ENCODE measurements at places on chromosomes 1 and 21.

DNA sequence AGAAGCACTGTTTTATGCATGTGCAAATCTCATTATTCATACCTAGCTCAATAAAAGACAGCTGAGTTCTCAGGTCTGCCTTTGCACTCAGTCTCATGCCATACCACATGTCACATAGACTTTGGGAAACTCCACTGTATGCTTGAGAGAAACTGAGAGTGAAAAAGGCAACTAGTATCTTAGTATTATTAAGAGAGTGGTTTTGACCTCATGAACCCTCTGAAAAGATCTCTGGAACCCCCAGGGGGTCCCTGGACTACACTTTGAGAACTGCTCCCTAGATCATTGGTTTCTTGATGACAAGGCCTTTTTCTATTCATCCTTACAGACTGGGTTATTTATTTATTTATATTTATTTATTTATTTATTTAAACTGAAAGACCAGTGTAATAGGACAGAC, 3.7 kb upstream of the RHEX start:
- H3K27me3 ChIP-seq: peaks cover 33% of the 10 kb centered on the region
- DNase-seq: no peak
- no peak overlapping the region for H3K4me3 ChIP-seq
- no peak overlapping the region for H3K27ac ChIP-seq
- H3K36me3 ChIP-seq: no peaks in the 10 kb centered on the region

- peaks cover 63% of the 10 kb centered on the region for H3K4me1 ChIP-seq
- H3K4me3 ChIP-seq: no peak overlapping the region
- no peak overlapping the region for H3K27ac ChIP-seq
- no peak for DNase-seq
- peaks cover 35% of the 10 kb centered on the region for H3K36me3 ChIP-seq
- H3K27me3 ChIP-seq: no peaks in the 10 kb centered on the region
These were observed 31.7 kb downstream of the ARID1A start for GRCh38 chr1:26727476-26727875.

DNA sequence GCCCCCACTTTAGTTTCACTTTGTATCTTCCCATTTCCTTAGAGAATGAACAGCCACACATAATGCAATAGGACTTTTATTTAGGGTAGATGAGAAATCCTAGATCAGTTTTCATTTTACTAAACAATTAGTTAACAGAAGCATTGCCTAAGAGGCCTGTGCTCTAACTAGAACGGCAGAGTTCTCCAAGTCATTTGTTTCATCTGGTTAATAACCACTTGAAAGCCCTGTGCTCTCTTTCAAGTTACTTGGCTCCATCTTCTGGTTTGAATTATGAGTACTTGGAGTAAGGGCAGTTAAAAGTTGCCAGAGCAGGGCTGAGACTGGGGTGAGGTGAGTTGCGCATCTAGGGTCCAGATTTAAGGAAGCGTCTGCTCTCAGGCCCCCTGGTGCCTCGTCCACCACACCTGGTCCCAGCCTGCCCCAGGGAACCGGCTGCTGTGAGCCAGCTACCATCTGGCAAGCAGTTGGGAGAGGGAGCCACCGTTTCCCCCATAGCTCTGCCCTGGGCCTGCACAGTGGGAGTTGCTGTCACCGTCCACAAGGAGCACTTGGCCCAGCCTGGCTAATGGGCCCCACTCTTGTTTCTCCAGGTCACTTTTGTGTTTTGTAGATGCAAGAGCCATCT, 18.1 kb upstream of the SLC44A3 start:
- H3K27me3 ChIP-seq: peaks cover 4% of the 10 kb centered on the region
- H3K36me3 ChIP-seq: no peaks in the 10 kb centered on the region
- no peak overlapping the region for H3K27ac ChIP-seq
- peaks cover 11% of the 10 kb centered on the region for H3K4me1 ChIP-seq
- DNase-seq: no peak

DNA sequence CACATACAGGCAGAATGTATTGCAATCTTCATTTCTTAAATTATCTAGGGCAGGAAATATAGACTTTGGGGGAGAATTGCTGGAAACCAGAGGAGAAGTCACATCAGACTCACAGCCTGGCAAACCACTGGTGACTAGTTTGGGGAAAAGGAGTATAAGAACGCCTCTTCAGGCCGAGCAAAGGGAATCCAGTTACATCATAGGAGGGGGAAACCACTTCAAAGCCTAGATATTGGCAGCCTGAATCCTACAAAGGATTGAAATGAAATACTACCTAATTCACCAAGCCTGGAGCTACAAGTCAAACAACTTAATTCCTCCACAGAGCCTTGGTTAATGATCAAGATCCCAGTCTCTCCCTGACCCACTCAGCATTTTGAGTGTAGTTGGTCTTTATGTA, 121.7 kb downstream of the SLC30A10 start:
- H3K4me1 ChIP-seq: no peaks in the 10 kb centered on the region
- no peak overlapping the region for H3K4me3 ChIP-seq
- no peaks in the 10 kb centered on the region for H3K36me3 ChIP-seq
- H3K27ac ChIP-seq: no peak overlapping the region
- H3K27me3 ChIP-seq: no peaks in the 10 kb centered on the region

- no peak overlapping the region for H3K27ac ChIP-seq
- no peak for DNase-seq
- H3K27me3 ChIP-seq: peaks cover 4% of the 10 kb centered on the region
These were observed 7.6 kb upstream of the PLEKHA6 start for GRCh38 chr1:204367193-204367858.

- H3K36me3 ChIP-seq: no peaks in the 10 kb centered on the region
- DNase-seq: no peak
- no peaks in the 10 kb centered on the region for H3K27me3 ChIP-seq
- H3K4me3 ChIP-seq: no peak overlapping the region
- H3K27ac ChIP-seq: no peak overlapping the region
- no peaks in the 10 kb centered on the region for H3K4me1 ChIP-seq
These were observed 13.6 kb downstream of the GRIK3 start for GRCh38 chr1:37020653-37021277.

DNA sequence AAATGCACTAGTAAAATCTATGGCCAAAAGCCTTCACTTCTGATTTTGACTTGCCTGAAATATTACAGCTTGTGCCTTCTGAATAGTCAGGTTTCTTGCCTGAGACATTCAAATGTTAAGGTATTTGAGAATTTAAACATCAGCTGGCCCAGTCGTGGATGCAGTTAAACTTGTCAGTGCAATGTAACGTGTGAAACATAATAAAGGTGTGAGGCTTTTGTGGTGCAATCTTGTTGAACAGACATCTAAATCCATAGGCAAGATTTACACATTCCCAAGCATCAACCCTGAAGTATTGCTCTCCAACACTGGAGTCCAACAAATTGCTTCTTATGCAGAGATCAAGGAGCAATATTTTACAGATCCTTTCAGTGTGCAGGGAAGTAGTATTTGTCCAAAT, 4.4 kb downstream of the CCN1 start:
- H3K36me3 ChIP-seq: no peaks in the 10 kb centered on the region
- no peak for DNase-seq
- no peak overlapping the region for H3K27ac ChIP-seq
- no peak overlapping the region for H3K4me3 ChIP-seq

DNA sequence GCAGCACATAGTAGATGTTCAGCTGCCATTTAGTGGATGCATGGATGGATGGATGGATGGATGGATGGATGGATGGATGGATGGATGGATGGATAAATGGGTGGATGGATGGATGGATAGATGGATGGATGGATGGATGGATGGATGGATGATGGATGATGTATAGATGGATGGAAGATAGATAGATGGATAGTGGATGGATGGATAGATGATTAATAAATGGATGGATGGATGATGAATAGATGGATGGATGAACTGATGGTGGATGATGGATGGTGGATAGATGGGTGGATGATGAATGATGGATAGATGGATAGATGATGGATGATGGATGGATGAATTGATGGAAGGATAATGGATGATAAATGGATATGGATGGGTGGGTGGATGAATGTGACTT, 20.6 kb downstream of the MATN1 start:
- no peak overlapping the region for H3K27ac ChIP-seq
- DNase-seq: no peak
- H3K27me3 ChIP-seq: no peaks in the 10 kb centered on the region
- no peak overlapping the region for H3K4me3 ChIP-seq

GRCh38 chr1:30933874-30934252, 25.3 kb upstream of the SDC3 start:
- H3K27ac ChIP-seq: no peak overlapping the region
- peaks cover 35% of the 10 kb centered on the region for H3K36me3 ChIP-seq
- no peaks in the 10 kb centered on the region for H3K27me3 ChIP-seq

- H3K36me3 ChIP-seq: no peaks in the 10 kb centered on the region
- DNase-seq: no peak
- peaks cover 2% of the 10 kb centered on the region for H3K27me3 ChIP-seq
- H3K27ac ChIP-seq: no peak overlapping the region
- no peak overlapping the region for H3K4me3 ChIP-seq
These were observed 38.5 kb downstream of the ZBTB18 start for GRCh38 chr1:244089561-244089960.

GRCh38 chr1:36883315-36883949, 150.9 kb downstream of the GRIK3 start:
- no peak overlapping the region for H3K4me3 ChIP-seq
- no peaks in the 10 kb centered on the region for H3K27me3 ChIP-seq
- no peak for DNase-seq
- no peaks in the 10 kb centered on the region for H3K36me3 ChIP-seq
- H3K4me1 ChIP-seq: no peaks in the 10 kb centered on the region

- DNase-seq: no peak
- no peaks in the 10 kb centered on the region for H3K4me1 ChIP-seq
- H3K36me3 ChIP-seq: no peaks in the 10 kb centered on the region
- H3K27me3 ChIP-seq: no peaks in the 10 kb centered on the region
These were observed 26.1 kb downstream of the WNT9A start for GRCh38 chr1:227921461-227922185.

DNA sequence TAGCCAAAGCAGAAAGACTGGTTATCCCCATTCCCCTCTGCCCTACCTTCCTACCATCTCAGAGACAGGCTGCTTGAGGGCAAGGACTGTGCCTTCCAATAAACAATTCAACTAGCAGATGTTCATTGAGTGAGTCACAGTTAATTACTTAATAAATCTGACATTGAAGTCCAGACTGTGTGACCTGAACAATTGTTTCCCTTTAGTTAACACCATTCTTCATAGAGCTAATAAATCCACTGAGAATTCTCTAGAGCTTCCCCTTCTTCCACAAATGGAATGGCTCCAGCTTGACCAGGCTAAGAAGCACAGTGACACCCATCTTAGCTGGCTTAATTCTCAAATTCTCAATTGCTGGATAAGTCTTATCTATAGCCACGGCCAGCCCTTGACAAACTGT, 61.9 kb upstream of the GJA5 start:
- H3K27me3 ChIP-seq: peaks cover 26% of the 10 kb centered on the region
- H3K4me1 ChIP-seq: no peaks in the 10 kb centered on the region
- H3K27ac ChIP-seq: no peak overlapping the region
- DNase-seq: no peak
- no peaks in the 10 kb centered on the region for H3K36me3 ChIP-seq
- no peak overlapping the region for H3K4me3 ChIP-seq

DNA sequence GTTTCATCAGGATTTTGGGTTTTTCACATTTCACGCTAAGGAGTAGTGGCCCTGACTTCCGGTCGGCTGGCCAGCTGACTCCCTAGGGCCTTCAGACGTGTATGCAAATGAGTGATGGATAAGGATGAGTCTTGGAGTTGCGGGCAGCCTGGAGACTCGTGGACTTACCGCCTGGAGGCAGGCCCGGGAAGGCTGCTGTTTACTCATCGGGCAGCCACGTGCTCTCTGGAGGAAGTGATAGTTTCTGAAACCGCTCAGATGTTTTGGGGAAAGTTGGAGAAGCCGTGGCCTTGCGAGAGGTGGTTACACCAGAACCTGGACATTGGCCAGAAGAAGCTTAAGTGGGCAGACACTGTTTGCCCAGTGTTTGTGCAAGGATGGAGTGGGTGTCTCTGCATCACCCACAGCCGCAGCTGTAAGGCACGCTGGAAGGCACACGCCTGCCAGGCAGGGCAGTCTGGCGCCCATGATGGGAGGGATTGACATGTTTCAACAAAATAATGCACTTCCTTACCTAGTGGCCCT, 23.1 kb upstream of the TNFRSF1B start:
- H3K27ac ChIP-seq: peak overlapping the region; percentile 80
- H3K4me1 ChIP-seq: peaks cover 35% of the 10 kb centered on the region
- H3K27me3 ChIP-seq: no peaks in the 10 kb centered on the region
- no peak overlapping the region for H3K4me3 ChIP-seq
- no peak for DNase-seq
- peaks cover 3% of the 10 kb centered on the region for H3K36me3 ChIP-seq

- no peak for DNase-seq
- peak overlapping the region; percentile 90 for H3K4me3 ChIP-seq
- peaks cover 33% of the 10 kb centered on the region for H3K4me1 ChIP-seq
- no peaks in the 10 kb centered on the region for H3K27me3 ChIP-seq
- no peak overlapping the region for H3K27ac ChIP-seq
These were observed 84.6 kb upstream of the BMP8A start for GRCh38 chr1:39406533-39407450.

GRCh38 chr1:214470132-214470531, 81.3 kb downstream of the PTPN14 start:
- H3K4me3 ChIP-seq: no peak overlapping the region
- H3K27ac ChIP-seq: no peak overlapping the region
- peaks cover 2% of the 10 kb centered on the region for H3K36me3 ChIP-seq
- peaks cover 15% of the 10 kb centered on the region for H3K4me1 ChIP-seq
- H3K27me3 ChIP-seq: no peaks in the 10 kb centered on the region

GRCh38 chr1:64236541-64236954, 33.1 kb downstream of the UBE2U start:
- no peaks in the 10 kb centered on the region for H3K4me1 ChIP-seq
- H3K27ac ChIP-seq: no peak overlapping the region
- no peak for DNase-seq
- peaks cover 23% of the 10 kb centered on the region for H3K27me3 ChIP-seq
- H3K4me3 ChIP-seq: no peak overlapping the region

- no peak overlapping the region for H3K4me3 ChIP-seq
- no peak for DNase-seq
- H3K4me1 ChIP-seq: no peaks in the 10 kb centered on the region
- no peaks in the 10 kb centered on the region for H3K27me3 ChIP-seq
- H3K36me3 ChIP-seq: no peaks in the 10 kb centered on the region
These were observed 71.1 kb upstream of the MROH9 start for GRCh38 chr1:170864238-170864637.

DNA sequence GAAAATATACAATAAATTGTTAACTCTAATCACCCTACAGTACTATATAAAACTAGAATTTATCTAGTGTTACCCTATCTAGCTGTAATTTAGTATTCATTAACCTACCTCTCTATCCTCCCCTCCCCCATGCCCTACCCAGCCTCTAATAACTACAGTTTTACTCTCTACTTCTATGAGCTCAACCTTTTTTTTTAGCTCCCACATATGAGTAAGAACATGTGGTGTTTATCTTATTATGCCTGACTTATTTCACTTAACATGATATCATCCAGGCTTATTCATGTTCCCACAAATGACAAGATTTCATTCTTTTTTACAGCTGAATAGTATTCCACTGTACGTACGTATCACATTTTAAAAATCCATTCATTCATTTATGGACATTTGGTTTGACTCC, 46.0 kb upstream of the WARS2 start:
- no peaks in the 10 kb centered on the region for H3K4me1 ChIP-seq
- H3K4me3 ChIP-seq: no peak overlapping the region
- no peak for DNase-seq
- no peak overlapping the region for H3K27ac ChIP-seq
- no peaks in the 10 kb centered on the region for H3K27me3 ChIP-seq

- no peaks in the 10 kb centered on the region for H3K36me3 ChIP-seq
- H3K27ac ChIP-seq: no peak overlapping the region
- no peak for DNase-seq
- H3K4me1 ChIP-seq: no peaks in the 10 kb centered on the region
- no peak overlapping the region for H3K4me3 ChIP-seq
- no peaks in the 10 kb centered on the region for H3K27me3 ChIP-seq
These were observed 39.4 kb upstream of the GADD45A start for GRCh38 chr1:67645495-67646144.

Measured in T-helper 2 cell treated with Interferon-gamma antibody and Interleukin-4, amounts not matched to agents 5 μg/mL and 100 μg/mL, for 36 hours (primary cell).